ENCODE measurements at places on chromosomes 4 and X.

DNA sequence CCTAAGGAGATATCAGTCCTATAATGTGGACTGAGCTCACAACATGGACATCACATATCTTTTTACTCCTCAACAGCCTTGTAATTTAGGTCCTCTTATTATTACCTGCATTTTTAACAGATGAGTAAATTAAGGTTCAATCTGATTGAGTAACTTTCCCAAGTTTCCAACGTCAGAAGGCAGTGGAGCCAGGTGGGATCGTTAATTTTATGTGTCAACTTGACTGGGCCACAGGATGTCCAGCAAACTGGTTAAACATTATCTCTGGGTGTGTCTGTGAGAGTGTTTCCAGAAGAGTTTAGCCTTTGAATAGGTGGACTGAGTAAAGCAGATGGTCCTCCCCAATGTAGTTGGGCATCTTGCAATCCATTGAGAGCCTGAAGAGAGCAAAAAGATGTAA lies 59.0 kb upstream of the SLIT2 start:
- no peak for DNase-seq

GRCh38 chr4:8417071-8417614 lies 23.4 kb downstream of the ACOX3 start:
- DNase-seq: no peak

DNA sequence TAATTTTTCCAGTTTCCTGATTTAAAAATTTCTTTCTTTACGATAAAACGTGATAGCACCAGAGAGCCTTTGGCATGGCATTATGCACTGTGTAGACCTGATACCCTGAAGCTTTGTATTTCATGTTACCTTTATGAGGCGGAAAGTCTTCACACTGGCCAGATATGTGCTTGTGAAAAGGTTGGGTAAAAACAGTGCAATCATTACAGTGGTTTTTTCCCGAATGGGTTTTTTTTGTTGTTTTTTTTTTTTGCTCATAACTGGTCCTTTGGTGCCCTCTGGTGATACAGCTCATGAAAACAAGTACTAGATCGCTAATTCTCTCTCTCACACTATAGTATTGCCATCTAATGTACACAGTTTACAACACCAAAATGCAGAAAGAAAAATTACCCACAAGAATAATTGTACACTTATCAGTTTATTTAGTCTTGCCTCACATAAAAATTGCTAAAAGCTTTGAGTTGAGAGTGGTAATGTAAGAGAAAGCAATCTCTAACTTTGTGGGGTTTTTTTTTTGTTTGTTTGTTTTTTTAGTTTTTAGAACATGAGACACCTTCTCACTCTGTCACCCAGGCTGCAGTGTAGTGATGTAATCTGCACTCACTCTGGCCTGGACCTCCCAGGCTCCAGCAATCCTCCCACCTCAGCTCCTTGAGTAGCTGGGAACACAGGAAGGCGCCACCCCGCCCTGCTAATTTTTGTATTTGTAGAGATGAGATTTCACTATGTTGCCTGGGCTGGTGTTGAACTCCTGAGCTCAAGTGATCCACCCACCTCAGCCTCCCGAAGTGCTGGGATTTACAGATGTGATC lies 21.3 kb downstream of the SPCS3 start:
- DNase-seq: peak; percentile 54

- no peak for DNase-seq
Measured at GRCh38 chr4:17398805-17399204, 113.1 kb downstream of the QDPR start.

DNA sequence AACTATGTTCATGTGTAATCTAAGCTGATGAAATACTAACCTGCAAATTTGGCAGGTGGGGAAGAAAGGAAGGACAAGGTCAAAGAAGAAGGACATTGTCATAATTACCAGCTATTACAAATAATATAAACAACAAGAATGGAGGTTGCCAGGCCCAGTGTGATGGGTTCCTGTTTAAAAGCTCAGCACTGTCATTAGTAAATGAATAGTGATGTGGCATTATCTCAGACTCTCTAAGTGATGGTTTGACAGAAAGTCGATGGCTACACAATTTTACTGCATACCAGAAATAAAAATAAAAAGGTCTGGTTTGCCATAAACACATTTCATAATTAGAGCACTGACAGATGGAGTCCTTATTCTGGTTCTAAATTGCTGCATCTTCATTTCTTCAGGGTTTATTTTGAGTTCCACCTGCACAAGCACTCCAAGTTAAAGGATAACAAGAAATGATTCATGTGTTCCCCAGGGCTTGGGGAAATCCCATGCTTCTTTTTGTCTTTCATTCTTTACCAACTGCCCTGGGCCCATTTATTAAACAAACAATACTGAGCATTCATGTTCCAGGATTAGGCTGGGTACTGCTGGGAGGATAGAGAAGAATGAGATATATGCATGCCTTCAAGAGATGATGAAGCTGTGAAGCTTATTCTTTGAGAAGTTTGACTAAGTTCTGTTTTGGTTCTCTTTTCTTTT lies 367.8 kb upstream of the RASGEF1B start:
- peak; percentile 27 for DNase-seq

- DNase-seq: peak; percentile 28
Measured at GRCh38 chr4:164337219-164337944, 416.5 kb upstream of the SMIM31 start.
